Activated naive CD4-positive, alpha-beta T cell treated with anti-CD3 and anti-CD28 coated beads, Interleukin-2, amount 50 U/mL, for 72 hours (primary cell): ENCODE measurements at places on chromosomes 1 and 21.

DNA sequence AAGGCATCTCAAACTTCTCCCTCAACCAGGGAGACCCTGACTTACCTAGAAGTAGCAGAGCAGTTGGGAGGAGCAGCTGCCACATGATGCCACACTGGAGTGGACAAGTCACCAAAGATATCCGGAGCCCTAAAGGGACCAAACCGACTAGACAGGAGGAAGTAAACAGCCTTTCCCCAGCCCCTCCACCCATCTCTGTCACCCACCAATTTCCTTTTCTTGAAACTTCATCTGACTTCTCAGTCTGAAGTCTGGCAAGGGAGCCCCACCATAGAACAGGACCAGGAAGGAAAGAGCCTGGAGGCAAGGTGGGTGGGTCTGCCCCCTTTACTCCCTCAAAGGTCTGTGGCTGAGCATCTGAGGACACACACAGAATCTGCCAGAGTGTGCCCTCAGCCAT lies at the start of gene FCGR3A:
FCGR3A (minus strand) TSS at position 167 of the 400 bp plus-strand sequence; CDS start at position 85, 82 bp downstream.
- DNase-seq, result no peak

DNA sequence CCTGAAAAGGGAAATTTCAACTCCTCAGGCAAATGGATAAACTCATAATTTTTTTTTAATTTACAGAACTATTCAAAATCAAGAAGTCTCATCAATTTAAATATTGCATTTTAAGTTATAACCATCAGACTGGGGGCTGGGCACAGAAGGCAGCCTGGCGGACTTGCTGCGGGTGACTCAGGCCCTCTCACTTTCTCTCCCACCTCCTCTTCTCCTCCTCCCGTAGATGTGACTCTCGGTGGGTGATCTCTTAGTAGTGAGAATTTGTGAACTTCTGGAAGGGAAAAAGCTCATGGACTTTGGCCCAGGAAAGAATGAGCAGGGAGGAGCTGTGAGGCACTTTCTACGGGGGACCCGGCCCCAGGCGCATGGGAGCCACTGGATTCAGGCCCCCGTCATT lies 32.9 kb downstream of the CLIC6 start:
- no peak for DNase-seq

DNA sequence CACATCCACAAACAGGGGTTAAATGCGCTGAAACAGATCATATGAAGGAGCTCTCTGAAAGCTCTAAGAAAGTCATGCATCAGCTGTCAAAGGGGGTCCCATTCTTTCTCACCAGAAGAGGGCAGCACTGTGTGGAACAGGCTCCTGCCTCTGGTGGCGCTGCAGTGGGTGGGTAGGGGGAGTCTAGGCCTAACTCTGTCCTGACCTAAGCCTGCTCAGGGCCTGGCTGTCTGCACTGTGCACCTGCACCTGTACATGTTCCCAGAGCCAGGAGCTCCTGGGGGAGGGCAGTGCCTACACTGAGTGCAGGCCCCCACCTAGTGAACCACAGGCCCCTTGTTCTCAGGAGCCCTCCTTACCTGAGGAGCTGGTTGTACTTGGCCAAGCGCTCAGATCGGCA lies 16.0 kb downstream of the ENO1 start:
- DNase-seq, result no peak

DNA sequence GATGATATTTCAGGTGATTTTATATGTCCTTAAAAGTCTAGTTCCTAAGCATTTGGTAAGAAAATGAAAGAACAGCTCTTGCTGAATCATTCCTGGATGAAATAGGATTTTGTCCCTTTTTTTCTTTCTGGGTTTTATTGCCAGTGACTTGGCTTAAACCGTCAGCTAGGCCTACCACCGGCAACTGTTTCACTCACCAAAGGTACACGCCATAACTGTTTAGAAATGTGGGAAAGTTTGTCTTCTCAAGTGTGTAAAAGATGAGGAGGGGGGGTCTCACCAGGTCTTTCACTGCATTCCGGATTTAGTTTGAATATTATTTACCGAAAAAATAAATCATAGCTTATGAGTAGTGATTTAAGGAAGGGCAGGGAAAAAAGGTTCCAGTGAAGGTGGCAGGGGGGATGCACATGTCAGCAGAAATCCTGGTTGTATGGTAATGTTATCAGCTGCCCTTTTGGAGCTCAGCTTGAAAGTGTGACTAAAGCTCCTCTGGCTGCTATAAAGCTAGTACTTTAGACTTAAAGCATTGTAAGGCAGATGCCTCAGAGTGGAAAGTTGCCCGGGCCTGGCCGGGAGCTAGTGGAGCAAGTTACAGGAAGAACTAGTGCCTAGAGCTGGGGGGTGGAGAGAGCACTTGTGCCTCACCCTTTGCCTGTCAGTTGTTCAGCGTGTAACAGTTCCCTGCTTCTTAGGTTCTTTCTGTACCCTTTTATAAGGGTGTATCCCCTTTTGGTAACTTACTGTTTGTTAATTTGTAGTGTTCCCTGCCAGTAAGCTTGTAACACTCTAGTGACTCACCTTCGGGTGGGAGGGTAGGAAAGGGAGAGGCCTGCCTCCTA lies 3.1 kb downstream of the ATP1A1 start:
- DNase-seq, result peak; percentile 75

- DNase-seq, result no peak
Observed at GRCh38 chr1:204971517-204972336, 71.3 kb upstream of the CNTN2 start.

- no peak for DNase-seq
Observed at GRCh38 chr1:232722626-232723025, 82.6 kb upstream of the MAP10 start.

DNA sequence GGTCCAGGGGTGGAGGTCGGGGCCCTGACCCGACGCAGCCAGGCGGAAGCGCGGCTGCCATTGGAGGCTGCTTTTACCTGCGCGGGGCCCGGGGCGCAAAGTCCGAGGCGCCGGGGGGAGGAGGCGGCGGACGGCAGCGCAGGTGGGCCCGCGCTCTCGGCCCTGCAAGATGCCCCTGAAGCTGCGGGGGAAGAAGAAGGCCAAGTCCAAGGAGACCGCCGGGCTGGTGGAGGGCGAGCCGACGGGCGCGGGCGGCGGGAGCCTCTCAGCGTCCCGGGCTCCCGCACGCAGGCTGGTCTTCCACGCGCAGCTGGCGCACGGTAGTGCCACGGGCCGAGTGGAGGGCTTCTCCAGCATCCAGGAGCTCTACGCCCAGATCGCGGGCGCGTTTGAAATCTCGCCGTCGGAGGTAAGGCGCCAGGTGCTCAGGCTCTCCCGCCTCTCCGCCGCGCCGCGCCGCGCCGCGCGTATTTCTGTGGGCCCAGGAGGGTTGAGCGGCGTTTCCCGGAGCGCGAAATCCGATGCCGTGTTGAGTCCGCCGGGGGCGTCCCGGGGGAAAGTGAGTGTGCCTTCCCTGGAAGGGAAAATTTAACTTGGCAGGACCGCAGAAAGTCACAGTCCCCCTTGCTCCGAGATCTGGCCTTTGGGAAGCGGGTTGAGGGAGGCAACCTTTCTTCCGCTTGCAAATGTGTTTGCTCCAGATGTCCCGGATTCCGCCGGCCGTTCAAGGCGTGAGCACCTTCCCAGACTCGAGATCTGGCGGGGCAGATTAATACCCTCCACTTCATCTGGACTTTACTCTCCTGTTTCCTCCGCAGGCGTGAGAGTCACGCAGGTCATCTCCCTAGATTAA lies at the start of gene GIPC2:
GIPC2 (plus strand) TSS at position 41 of the 853 bp plus-strand sequence; CDS start at position 170, 129 bp downstream.
- peak; percentile 72 for DNase-seq

GRCh38 chr1:17400725-17401341 lies 28.8 kb downstream of the PADI6 start:
- DNase-seq, result no peak

DNA sequence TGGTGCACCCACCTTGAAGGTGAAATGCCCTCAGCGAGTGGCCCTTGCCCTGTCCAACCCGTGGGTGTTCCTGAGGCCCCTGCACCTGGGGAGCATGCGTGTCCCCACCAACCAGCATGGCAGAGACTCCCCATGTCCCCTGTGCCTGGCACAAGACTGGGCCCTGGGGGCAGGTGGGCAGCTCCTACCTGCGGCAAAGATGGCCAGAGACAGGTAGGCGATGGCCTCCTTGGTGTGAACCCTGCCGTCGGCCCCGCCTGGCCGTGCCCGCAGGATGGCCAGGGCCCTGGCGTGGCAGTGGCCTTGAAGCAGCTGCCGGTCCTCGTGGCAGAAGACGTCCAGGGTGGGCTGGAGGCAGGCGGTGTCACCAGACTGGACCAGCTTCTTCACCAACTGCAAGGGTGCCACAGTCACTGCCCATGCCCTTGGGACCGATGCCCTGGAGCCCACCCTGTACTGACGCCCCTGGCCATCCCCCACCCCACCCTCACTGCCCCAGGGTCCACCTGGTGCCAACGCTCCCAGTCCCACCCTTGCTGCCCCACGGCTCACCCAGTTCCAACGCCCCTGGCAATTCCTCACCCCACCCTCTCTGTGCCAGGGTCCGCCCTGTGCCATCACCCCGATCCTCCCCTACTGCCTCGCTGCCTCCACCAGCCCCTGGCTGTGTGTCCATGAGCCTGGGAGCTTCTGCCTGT lies 15.7 kb downstream of the TTC34 start:
- DNase-seq, result peak; percentile 1

GRCh38 chr1:225155555-225155954 lies 226.1 kb downstream of the DNAH14 start:
- no peak for DNase-seq

- DNase-seq, result no peak
Observed at GRCh38 chr1:90027281-90027680, 32.4 kb downstream of the ZNF326 start.

DNA sequence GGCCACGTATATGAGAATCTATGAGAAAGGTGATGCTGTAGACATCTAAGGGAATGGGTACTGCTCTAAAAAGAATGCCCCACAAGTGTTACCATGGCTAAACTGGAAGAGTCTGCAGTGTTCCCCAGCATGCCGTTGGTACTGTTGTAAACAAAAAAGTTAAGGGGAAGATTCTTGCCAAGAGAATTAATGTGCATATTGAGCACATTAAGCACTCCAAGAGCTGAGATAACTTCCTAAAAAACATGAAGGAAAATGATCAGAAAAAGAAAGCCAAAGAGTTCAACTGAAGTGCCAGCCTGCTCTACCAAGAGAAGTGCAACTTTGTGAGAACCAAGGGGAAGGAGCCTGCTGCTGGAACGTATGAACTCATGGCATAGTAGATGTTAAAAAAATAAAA lies 40.8 kb downstream of the PLPP3 start:
- no peak for DNase-seq

- DNase-seq, result no peak
Observed at GRCh38 chr1:28139025-28139712, 37.3 kb downstream of the PTAFR start.

GRCh38 chr1:152967201-152967600 lies 3.2 kb upstream of the SPRR4 start:
- no peak for DNase-seq

DNA sequence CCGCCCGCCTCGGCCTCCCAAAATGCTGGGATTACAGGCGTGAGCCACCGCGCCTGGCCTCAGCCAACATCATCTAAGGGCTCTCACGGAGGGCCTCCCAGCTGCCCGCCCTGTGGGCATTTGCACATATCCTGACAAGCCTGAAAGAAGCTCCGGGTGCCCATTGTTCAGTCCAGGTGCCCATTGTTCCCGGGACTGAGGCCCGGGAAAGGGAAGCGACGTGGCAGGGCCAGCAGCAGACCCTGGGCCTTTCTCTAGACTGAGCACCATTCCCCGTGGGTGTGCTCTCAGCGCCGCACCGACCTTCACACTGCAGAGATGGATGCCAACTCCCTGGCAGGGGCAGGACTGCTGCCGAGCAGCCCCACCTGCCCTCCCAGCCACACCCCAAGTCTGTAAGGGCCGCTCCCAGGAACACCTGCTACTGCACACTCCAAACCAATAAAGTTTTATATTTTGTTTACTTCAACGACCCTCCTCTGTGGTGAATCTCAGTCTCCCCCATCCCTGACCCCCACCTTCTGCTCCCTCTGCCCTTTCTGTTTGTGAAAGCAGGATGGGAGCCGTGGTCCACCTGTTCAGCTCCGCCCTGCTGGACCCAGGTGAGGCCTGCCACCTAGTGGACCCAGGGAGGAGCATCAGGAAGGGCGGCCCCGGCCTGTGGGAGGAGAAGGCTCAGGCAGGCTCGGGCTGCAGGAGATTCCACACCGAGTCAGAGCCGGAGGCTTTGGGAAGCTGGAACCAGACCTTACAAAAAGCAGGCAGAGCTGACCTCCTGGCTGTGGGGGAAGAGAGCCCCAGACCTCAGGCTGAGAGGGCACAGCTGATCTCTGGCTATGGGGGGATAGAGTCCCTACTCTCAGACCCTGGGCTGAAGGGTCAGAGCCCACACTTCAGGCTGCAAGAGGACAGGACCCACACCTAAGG lies 1.1 kb upstream of the TMEM82 start:
- DNase-seq, result peak; percentile 66

GRCh38 chr1:177669161-177669560 lies 300.7 kb downstream of the SEC16B start:
- no peak for DNase-seq

GRCh38 chr1:107434361-107434693 lies 293.5 kb downstream of the NTNG1 start:
- DNase-seq, result no peak

GRCh38 chr1:208131621-208132286 lies 112.4 kb downstream of the PLXNA2 start:
- DNase-seq, result no peak

GRCh38 chr1:197995408-197996258 lies 78.5 kb downstream of the LHX9 start:
- no peak for DNase-seq

DNA sequence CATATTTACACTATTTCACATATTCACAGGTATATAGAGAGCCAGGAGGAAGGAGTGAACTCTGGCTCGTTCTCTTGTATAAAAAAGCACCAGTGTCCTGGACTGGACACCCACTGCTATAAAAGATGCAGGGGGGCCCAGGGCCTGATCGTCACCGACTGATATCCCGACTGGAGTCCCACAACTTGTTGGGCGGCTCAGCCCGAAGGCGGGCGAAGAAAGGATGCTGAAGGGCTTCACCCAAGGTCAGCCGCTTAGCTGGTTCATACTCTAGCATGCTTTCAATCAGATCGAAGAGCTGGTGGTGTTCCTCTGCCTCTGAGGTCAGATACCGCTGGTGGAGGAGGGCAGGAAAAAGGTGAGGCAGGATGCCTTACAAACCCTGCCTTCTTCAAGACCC lies 907 bp upstream of the SCAMP3 start:
- DNase-seq, result no peak

GRCh38 chr1:68051475-68051874 lies 1.0 kb upstream of the DIRAS3 start:
- DNase-seq, result no peak

- peak; percentile 76 for DNase-seq
Observed at GRCh38 chr1:198699167-198700015, 60.6 kb downstream of the PTPRC start.

- no peak for DNase-seq
Observed at GRCh38 chr21:25563361-25564116, 43.7 kb downstream of the MRPL39 start.

- no peak for DNase-seq
Observed at GRCh38 chr1:162914601-162915000, 53.6 kb upstream of the CCDC190 start.

GRCh38 chr1:235951661-235952060 lies 85.0 kb upstream of the LYST start:
- DNase-seq, result no peak

DNA sequence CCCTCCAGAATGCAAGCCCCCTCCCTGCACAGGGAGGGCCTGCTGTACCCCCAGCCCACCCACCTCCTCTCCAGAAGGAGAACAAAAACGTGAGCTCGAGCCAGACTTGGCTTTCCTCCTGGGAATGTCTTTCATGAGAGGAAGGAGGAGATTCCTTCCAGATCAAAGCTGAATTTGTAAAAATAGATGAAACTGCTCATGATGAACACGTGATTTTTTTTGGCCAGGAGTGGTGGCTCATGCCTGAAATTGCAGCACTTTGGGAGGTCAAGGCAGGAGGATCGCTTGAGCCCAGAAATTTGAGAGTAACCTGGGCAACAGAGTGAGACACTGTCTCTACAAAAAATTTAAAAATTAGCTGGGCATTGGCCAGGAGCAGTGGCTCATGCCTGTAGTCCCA lies 21.8 kb downstream of the GPR157 start:
- DNase-seq, result no peak
